B cell (primary cell): ENCODE measurements at places on chromosomes 12 and 14.

DNA sequence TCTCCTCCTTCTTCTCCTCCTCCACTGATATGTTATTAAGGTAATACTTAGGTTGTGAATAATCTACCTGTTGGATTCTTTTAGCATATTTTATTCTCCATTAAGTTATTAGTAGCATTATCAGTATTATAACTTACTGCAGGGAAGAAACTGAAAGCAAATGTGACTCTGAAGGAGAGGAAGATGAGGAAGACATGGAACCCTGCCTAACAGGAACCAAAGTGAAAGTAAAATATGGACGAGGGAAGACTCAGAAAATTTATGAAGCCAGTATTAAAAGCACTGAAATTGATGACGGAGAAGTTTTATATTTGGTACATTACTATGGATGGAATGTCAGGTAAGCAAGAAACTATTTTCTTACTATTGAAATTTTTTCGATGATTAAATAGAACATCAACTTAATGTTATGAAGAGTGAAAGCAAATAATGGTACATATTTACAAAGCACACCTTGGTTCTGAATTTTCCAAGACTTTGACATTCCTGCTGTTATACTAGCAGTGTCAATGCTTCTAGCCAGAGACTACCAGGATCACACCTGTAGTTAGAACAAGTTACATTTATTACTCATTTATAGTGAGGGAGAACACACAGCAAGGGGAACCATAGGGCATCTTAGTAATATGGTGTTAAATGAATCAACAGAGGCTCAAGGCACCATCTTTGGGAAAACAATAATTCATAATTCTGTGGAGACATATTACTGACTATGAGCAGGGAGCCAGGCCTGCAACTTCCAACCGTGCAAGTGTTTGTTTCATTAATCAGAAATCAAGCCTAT, 42.0 kb upstream of the TOMM20L start:
- H3K36me3 ChIP-seq, result peaks cover 61% of the 10 kb centered on the region
- no peak overlapping the region for H3K4me3 ChIP-seq
- peak overlapping the region; percentile 41 for H3K27ac ChIP-seq
- no peaks in the 10 kb centered on the region for H3K27me3 ChIP-seq
- no peak for DNase-seq

- no peak overlapping the region for H3K4me3 ChIP-seq
- no peaks in the 10 kb centered on the region for H3K27me3 ChIP-seq
- no peak overlapping the region for H3K27ac ChIP-seq
- no peaks in the 10 kb centered on the region for H3K4me1 ChIP-seq
These were observed 564.0 kb downstream of the VRK1 start for GRCh38 chr14:97361181-97361580.

GRCh38 chr14:95064256-95064655, 93.1 kb downstream of the DICER1 start:
- DNase-seq, result no peak
- H3K36me3 ChIP-seq, result no peaks in the 10 kb centered on the region
- H3K4me1 ChIP-seq, result no peaks in the 10 kb centered on the region
- H3K27ac ChIP-seq, result no peak overlapping the region
- H3K27me3 ChIP-seq, result no peaks in the 10 kb centered on the region

DNA sequence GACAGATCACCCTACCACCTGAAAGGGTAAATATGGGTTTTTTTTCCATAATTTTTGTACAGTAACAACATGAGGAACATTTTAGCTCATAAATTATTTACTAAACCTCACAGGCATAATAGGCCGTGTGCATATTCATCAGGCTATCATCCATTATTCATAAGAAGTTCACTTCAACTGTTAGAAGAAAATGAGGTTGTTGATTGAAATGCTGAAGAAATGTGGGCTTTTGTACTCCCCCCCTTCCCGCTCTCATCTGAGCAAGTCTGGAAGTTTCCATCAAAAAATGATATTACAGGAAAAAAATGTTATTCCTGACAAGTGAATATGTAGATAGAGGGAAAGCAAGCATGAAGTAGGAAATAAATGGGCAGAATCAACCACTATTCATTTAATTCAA, 7.9 kb upstream of the POU6F1 start:
- H3K4me1 ChIP-seq, result no peaks in the 10 kb centered on the region
- H3K4me3 ChIP-seq, result no peak overlapping the region
- no peaks in the 10 kb centered on the region for H3K27me3 ChIP-seq
- no peak for DNase-seq
- H3K27ac ChIP-seq, result no peak overlapping the region

- H3K4me1 ChIP-seq, result peaks cover 18% of the 10 kb centered on the region
- no peaks in the 10 kb centered on the region for H3K36me3 ChIP-seq
- no peak overlapping the region for H3K4me3 ChIP-seq
- H3K27me3 ChIP-seq, result no peaks in the 10 kb centered on the region
- no peak for DNase-seq
These were observed 30.3 kb upstream of the CLIP1 start for GRCh38 chr12:122452701-122453285.

- H3K27ac ChIP-seq, result no peak overlapping the region
- no peaks in the 10 kb centered on the region for H3K36me3 ChIP-seq
- peak; percentile 15 for DNase-seq
- no peaks in the 10 kb centered on the region for H3K4me1 ChIP-seq
These were observed 180.6 kb upstream of the EEA1 start for GRCh38 chr12:93109551-93110203.

DNA sequence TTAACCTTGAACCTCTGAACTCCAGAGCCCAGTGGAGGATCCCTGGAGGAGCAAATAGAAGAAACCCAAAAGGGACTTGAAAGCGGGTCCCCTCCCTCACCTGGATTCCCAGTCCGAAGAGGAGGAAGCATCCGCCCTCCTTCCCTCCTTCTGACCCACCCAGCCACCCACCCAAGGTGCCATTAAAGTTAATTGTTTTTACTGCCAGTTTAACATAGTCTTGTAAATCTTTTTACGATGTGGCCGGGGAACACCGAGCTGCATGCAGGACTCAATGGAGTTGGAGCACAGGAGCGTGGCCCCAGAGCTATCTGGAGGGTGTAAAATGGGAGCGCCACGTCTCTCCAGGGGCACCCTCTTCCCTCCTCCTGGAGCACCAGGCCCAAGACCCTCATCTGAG, 49.9 kb upstream of the TBX3 start:
- no peaks in the 10 kb centered on the region for H3K4me1 ChIP-seq
- peaks cover 3% of the 10 kb centered on the region for H3K27me3 ChIP-seq

- H3K4me3 ChIP-seq, result no peak overlapping the region
- no peak overlapping the region for H3K27ac ChIP-seq
- no peaks in the 10 kb centered on the region for H3K27me3 ChIP-seq
- peaks cover 13% of the 10 kb centered on the region for H3K4me1 ChIP-seq
These were observed 3.2 kb upstream of the FICD start for GRCh38 chr12:108511633-108512540.

GRCh38 chr14:33972583-33973081, 21.8 kb upstream of the EGLN3 start:
- peaks cover 7% of the 10 kb centered on the region for H3K4me1 ChIP-seq
- peak overlapping the region; percentile 25 for H3K4me3 ChIP-seq
- peak overlapping the region; percentile 39 for H3K27ac ChIP-seq
- H3K27me3 ChIP-seq, result no peaks in the 10 kb centered on the region

DNA sequence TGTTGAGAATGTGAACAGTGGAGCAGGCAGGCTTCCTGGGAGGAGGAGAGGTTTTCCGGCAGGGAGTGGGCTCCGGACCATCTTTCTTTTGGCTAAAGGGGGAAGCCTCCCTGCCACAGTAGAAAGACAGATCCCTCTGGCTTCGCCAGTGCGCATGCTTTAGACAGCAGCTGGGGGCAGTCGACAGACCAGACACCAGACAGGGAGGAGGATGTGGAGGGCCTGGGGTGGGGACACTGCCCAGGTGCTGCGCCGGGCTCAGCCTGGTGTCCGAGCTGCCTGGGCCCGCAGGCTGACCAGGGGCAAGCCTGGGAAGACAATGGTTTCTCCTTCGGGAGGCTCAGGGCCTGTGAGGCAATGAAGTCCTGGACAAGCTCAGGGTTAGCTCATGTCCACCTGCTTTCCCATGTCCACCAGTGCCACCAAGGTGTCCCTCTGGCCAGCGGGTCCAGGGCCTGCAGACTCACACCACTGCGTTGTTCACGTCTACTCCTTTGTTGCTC, 67.3 kb downstream of the PRIMA1 start:
- no peak overlapping the region for H3K27ac ChIP-seq
- H3K4me3 ChIP-seq, result no peak overlapping the region
- no peaks in the 10 kb centered on the region for H3K27me3 ChIP-seq
- DNase-seq, result no peak
- no peaks in the 10 kb centered on the region for H3K4me1 ChIP-seq

DNA sequence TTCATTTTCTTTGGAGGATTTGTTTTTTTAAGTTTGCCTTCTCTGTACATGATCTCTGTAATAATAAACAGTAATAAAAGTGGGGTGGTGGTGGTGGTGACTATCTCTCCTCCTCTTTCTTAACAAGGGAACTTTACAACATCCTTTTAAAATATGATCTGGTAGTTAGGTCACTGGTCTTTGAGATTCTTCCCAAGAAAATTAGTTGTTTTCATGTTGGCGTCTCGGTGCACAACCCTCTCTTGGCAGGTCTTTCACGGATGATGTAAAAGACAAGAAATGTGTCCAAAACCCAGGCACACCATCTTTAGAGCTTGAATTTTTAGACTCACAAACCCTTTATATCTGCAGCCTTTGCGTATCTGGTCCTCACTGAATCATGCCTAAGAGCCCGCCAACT, 488.5 kb upstream of the TBX3 start:
- no peak overlapping the region for H3K4me3 ChIP-seq
- H3K36me3 ChIP-seq, result no peaks in the 10 kb centered on the region
- H3K27me3 ChIP-seq, result no peaks in the 10 kb centered on the region
- H3K27ac ChIP-seq, result no peak overlapping the region
